Motor neuron (in vitro differentiated cells): ENCODE measurements at places on chromosomes 11 and 22. TPM values are rescaled to one million over a fixed set of nuclear protein-coding genes. Genes with fewer than 3 reads are reported as not detected.

TYR gene
- total RNA-seq, result not detected in 2 replicates

CBX6 gene
- total RNA-seq, result 86.9 and 89.5 TPM in 2 replicates

HEPHL1 gene
- total RNA-seq, result 0.10 and 0.22 TPM in 2 replicates

SYT13 gene
- 44.8 and 50.9 TPM in 2 replicates for total RNA-seq

ESAM gene
- 2.9 and 3.0 TPM in 2 replicates for total RNA-seq

OR5A1 gene
- total RNA-seq, result 0.05 and 0.08 TPM in 2 replicates

BTBD18 gene
- 1.1 and 1.4 TPM in 2 replicates for total RNA-seq

APOA5 gene
- total RNA-seq, result 0.62 and 0.92 TPM in 2 replicates

MS4A15 gene
- total RNA-seq, result not detected in 2 replicates

PLAAT4 gene
- 61.0 and 81.6 TPM in 2 replicates for total RNA-seq

ZNF202 gene
- 5.4 and 5.5 TPM in 2 replicates for total RNA-seq

PRR33 gene
- not detected in 2 replicates for total RNA-seq

CRY2 gene
- 35.7 and 36.5 TPM in 2 replicates for total RNA-seq

MUC5AC gene
- under 0.01 and 0.25 TPM in 2 replicates for total RNA-seq

TRIM34 gene
- 0.71 and 0.73 TPM in 2 replicates for total RNA-seq

MMP3 gene
- 0.36 TPM in 1 of 2 replicates, not detected in the other for total RNA-seq

OR8K5 gene
- 0.33 and 0.39 TPM in 2 replicates for total RNA-seq

SCGB1C1 gene
- not detected in 2 replicates for total RNA-seq

B3GAT1 gene
- 23.0 and 23.9 TPM in 2 replicates for total RNA-seq

HTATIP2 gene
- 2.4 and 3.2 TPM in 2 replicates for total RNA-seq
